ENCODE measurements at places on chromosomes 3 and 15. TPM values are rescaled to one million over a fixed set of nuclear protein-coding genes. Genes with fewer than 3 reads are reported as not detected.

The ANKUB1 gene
- total RNA-seq = not detected

The OXTR gene
- 7.8 TPM for total RNA-seq

The PLCH1 gene
- total RNA-seq = 24.4 TPM

The PDZRN3 gene
- total RNA-seq = 11.0 TPM

The AMIGO3 gene
- total RNA-seq = 10.4 TPM

The ZBBX gene
- 0.08 TPM for total RNA-seq

The KIF15 gene
- total RNA-seq = 26.2 TPM

The GPR176 gene
- 248 TPM for total RNA-seq

The MAGI1 gene
- total RNA-seq = 63.8 TPM

The ADAMTS7 gene
- total RNA-seq = 52.7 TPM

The CHST13 gene
- total RNA-seq = 8.4 TPM

The OTOL1 gene
- not detected for total RNA-seq

The IMPG2 gene
- not detected for total RNA-seq

The DNAJA4 gene
- 10.3 TPM for total RNA-seq

DNA sequence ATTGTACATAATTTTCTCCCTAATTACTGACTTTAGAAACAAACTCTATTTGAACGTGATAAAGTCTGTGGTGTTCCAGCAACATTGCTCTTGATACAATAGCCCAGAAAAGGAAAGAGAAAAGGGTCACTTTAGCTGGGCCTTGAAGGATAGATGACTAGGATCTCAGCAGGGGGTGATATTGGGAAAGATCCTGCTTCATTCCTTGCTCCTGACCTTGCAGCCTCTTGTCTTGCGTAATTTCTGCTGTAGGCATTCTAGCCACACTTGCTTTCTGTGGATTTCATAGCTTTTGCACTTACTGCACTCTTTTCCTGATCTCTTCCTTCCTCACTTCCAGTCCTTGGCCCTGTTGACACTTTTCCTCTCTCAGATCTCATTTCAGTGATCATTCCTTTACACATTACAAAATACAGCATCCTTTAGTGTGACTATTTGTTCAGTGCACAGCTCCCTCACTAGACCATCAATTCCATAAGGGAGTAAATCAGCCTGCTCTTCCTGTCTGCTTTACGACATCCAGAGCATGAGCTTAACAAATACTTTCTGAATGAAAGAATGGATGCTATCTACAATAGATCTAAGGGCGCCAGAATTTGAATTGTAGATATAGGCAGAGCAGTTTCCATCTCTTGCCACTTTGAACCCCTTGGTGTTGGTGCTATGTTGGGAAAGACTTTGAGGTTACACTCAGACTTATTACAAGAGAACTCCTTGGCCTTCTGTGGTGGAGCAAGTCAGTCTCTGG is 559.6 kb upstream of the MDFIC2 start:
- no peak for DNase-seq

- DNase-seq = no peak
These were observed 73.2 kb downstream of the STAG1 start for GRCh38 chr3:136678981-136679380.

GRCh38 chr3:15015456-15015855 is 49.7 kb downstream of the MRPS25 start:
- no peak for DNase-seq

- no peak for DNase-seq
These were observed 232.0 kb downstream of the CLSTN2 start for GRCh38 chr3:140166861-140167599.

DNA sequence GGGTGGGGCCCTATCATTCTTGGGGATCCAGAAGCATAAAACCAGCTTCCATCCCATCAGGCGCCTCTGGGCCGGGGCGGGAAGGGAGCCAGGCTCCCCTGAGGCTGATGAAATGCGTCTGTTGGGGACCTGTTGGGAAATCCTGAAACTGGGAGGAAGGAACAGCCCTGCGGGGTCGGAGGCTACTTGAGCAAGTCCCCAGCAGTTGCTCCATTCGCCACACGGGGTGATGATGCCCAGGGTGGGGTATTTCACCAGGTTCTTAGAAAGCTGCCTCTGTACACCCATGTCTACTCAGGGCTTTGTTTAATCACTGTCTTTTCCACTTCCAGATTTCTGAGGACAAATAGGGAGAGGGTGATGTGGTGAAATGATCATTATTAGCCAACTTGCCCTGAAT is 25.4 kb upstream of the TSEN2 start:
- DNase-seq = peak; percentile 54

DNA sequence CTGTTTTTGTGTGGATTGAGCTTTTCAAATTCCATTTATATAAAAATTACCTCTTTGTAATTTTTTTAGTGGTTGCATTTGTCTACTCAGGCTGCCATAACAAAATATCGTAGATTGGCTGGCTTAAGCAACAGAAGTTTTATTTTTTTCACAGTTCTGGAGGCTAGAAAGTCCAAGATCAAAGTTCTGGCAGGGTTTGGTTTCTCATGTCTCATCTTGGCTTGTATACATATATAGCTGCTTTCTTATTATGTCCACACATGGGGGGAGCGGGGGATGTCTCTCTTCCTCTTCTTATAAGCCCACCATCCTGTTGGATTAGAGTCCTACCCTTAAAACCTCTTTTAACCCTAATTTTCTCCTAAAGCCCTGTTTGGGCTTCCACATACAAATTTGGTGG is 28.5 kb downstream of the MGA start:
- DNase-seq = no peak

DNA sequence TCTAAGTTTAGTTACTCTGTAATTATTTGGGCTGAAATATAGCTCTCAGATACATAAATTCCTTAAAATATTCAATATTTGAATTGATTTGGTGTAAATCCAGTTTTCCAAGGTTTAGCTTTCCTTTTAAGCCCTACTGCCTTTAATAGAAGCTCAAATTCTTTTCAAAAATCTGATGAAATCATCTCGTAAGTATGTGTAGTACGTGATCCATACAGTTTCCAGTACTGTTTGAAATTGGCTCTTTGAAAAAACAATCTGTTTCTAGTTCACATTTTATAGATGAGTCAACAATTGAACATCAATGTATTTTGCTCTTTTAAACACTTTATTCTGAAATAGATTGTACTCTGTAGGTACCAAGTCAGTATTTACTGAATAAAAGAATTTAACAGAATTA is 84.2 kb downstream of the LRRC49 start:
- DNase-seq = no peak

DNA sequence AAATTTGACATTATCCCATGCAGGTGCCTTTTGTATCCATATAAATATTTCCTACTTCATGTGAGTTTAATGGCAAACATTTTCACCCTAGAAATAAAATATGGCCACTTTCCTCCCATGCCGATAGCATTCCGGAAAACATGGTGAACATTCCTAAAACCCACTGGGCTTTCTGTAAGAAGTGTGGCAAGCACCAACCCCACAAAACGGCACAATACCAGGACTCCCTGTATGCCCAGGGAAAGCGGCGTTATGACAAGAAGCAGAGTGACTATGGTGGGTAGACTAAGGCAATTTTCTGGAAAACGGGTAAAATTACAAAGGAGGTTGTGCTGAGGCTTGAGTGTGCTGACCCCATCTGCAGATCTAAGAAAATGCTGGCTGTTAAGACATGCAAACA is 7.6 kb downstream of the ANXA2 start:
- no peak for DNase-seq

DNA sequence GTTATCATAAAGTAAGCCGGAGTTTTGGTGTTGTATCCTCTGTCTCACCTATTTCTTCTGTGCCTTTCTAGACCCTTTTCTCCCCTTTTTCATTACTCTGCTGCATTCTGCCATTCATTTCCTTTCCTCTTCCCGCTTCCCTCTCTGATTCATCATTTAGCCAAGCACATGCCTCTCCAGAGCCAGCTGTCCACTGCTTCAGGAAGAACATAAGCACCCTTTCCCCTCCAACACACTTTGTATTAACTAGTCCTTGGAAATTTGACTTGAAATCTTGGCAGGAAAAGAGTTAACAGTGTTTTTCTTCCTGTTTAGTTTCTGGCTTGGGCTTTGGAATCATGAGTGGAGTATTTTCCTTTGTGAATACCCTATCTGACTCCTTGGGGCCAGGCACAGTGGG is 9.7 kb downstream of the APH1B start:
- no peak for DNase-seq

DNA sequence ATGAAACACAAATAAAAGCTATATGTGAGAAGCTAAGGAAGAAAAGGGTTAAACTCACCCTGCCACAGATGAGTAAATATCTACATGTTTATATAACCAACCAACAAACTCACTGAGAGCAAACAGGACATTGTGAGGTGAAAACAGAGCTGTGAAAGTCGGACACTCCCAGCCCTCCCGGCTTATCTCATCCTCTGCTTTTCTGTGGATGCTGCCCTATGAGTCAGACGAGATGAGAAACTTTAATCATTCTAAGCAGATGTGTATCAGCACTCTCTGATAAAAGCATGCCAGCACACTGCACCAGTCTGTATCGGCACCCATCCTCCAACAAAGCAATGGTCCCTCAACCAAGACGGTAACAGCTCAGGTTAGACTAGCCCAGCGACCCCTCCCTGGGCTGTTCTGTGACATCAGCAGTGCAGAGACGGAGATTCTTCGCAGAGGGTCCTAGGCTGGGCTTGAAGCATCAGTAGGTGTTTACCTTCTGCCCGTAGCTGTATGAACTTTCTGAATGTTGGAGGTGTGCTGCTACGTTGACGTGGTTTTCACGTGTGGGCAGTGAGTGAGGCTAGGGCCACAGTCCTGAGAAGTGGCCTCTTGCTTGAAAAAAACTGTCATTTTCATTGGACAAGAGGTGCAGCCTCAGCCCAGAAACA is 119.8 kb upstream of the ALDH1A3 start:
- no peak for DNase-seq

DNA sequence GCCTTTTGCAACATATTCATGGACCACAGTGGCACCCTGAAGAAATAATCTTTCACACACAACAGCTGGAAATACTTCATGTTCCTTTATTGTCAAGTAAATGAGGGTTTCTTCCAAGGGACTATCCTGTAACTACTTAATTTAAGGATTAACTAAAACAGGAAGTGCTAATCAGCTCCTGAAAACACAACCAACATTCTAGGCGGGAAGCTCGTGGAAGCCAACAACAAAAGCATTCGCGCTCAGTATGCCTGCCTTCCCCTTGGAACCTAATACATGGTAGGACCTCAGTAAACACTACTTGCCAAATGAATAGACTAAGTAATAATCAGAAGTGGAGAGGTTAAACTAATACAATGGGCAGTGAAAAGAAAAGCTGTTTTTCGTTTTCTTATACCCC is 300.9 kb downstream of the RORA start:
- DNase-seq = peak; percentile 51

GRCh38 chr15:28935316-28935715 is 49.5 kb downstream of the APBA2 start:
- DNase-seq = peak; percentile 85

GRCh38 chr15:48645558-48646330 is at the start of gene FBN1:
Gene FBN1 (minus strand): TSS chr15:48645709. CDS start chr15:48644769, 940 bp downstream.
- peak; percentile 86 for DNase-seq

GRCh38 chr3:59380146-59380545 is 330.3 kb upstream of the CFAP20DC start:
- no peak for DNase-seq

GRCh38 chr3:111548092-111548491 is 6.1 kb downstream of the CD96 start:
- no peak for DNase-seq

- DNase-seq = no peak
These were observed 57.9 kb downstream of the SAMMSON start for GRCh38 chr3:70057426-70057825.

- no peak for DNase-seq
These were observed 18.1 kb downstream of the RNF111 start for GRCh38 chr15:59005579-59005978.

- no peak for DNase-seq
These were observed 34.5 kb downstream of the CCDC54 start for GRCh38 chr3:107411779-107412178.

DNA sequence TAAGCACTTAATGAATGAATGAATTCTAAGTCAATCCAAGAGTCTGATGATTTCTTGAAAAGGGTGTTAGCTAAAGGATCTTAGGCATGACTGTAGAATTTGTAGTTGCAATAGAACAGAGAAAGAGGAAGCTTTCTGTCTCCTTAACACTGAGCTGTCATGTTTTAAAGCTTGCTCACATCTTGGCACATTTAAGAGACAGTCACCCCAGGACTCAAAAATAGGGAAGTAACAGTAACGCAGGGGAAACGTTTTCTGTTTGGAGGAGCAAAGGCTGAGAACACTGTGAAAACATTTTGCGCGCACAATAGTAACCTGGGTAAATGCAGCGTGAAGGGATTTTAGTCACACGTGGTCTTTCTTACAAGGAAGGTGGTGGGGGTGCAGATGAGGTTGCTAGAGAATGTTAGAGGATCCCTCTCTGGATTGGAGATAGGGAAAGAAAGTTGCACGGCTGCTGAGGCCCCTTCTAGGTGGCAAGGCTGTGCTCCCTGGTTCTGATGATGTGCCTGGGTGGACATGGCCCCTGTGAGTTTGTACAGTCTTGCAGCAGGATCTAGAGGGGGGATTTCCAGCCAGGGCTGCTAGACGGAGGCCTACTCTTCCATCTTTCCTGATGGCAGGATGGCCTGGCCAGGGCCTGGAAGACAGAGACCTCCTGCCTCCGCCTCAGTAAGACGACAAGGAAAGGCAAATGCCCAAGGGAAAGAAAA is 12.0 kb downstream of the STARD5 start:
- DNase-seq = no peak

DNA sequence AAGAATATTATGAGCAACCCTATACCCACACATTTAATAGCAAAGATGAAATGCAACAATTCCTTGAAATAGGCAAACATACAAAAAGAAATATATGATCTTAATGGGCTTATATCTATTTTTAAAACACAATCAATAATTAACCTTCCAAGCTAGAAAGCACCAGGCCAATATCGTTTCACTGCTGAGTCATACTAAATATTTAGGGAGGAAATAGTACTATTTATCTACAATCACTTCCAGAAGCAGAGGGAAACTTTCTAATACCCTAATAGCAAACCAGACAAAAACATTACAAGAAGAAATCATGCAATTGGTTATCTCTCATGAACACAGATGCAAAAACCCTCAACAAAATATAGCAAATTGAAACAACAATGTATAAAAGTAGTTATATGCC is 207.8 kb downstream of the MTHFS start:
- no peak for DNase-seq

GRCh38 chr3:88918841-88919240 is 188.6 kb upstream of the EPHA3 start:
- DNase-seq = no peak

GRCh38 chr3:133494469-133494868 is 79.0 kb upstream of the CDV3 start:
- peak; percentile 76 for DNase-seq

- DNase-seq = no peak
These were observed 47.8 kb downstream of the CCDC54 start for GRCh38 chr3:107425033-107425432.

- peak; percentile 73 for DNase-seq
These were observed 156.7 kb downstream of the KLF13 start for GRCh38 chr15:31483053-31483985.

DNA sequence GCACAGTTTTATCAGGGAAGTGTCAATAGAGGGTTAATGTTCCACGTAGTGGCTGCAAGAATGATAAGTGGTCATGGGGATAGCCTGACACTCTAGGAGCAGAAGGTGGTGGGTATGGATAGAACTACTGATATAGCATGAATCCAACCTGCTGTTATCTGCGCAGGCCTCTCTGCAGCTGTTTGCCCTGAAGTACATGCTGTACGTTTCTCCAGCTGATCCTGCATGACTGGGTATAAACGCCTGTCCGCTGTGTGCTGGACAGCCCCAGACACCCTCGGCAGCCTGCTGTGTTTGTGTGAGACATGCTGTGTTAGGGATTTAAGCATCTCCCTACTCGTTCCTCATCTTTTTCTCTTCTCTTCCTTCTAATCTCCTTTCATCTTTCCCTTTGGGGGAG is 87.1 kb downstream of the LPP start:
- no peak for DNase-seq

- no peak for DNase-seq
These were observed 38.5 kb downstream of the SPTSSB start for GRCh38 chr3:161332792-161333191.

Data from GM23338 (cell line).